NCI-H2029 treated with DMSO at 0.1 percent for 48 hours (cell line): ENCODE measurements at places on chromosomes 3 and 15.

DNA sequence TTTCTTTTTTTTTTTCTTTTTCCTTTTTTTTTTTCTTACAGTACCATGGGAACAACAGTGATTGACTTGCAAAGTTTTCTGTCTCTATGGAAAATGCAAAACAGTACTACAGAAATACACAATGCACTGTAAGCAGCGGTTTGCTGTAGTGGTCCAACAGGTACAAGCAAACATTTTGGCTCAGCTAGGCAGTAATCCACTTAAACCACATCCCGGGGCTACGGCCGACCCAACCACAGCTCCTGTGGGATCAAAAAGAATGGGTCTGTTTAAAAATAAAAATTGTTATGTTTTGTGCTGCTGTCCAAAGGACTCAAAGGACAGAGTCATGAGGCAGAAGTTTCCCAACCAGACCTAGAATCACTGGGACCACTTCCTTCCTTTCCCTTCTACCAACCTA, 667.1 kb upstream of the ADAMTS9 start:
- no peak for DNase-seq

DNA sequence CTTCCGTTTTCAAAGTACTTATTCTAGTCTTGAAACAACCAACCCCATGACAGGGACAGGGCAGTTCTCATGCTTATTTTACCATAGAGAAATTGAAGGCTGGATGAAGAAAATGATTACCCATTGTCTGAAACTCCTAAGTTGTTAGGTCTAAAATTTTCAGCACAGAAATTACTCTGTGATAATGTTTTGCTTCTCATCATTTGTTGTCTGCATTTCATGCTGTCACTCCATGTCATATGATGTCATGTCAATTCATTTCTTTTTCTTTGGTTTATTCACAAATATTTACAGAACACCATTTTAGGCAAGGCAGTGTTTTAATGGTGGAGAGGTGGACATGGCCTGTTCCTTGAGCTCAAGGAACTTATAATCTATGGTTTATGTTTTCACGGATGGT, 98.2 kb upstream of the RASGRP1 start:
- DNase-seq: no peak

DNA sequence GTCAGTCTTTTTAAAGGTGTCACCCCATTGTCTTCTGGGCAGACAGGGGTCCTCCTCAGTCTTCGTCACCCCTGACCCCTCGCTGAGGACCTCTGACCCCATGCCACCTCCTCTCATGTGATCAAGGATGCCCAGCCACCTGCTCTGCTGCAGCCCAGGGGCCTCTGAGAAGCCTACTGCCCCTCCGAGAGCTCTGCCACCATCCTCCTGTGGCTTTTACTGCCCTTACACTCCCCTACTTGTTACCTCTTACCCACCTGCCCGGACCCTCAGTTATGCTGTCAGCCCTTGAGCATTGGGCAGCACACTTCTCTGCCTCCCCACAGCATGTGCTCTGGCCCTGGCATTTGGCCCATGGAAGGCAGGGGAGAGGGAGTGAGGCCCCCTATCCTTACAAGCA, 123.2 kb downstream of the LRRK1 start:
- DNase-seq: no peak

GRCh38 chr3:76733073-76733759, 306.7 kb upstream of the ROBO2 start:
- DNase-seq: no peak

DNA sequence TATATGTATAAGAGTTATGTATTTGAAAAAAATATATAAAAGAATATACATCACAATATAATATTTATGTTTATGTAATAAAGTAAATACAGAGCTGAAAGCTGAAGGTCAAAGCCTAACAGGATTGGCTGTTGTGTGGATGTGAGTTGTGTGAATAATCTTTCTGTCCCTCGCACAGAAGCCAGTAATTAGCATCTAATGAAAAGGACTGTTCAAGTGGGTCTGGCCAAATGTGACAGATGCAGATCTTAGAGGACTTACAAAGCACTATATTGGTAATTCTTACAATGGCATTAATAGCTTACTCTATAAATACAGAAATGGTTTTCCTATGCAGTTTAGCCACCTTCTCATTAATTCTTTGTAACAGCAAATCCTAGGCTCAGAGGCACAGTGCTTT, 2.4 kb downstream of the MKRN3 start:
- no peak for DNase-seq

GRCh38 chr15:60507596-60508424, 28.9 kb upstream of the ICE2 start:
- peak; percentile 35 for DNase-seq

- DNase-seq: no peak
These were observed 653 bp upstream of the WDR6 start for GRCh38 chr3:49006408-49007067.

GRCh38 chr3:134362221-134362620, 12.0 kb downstream of the AMOTL2 start:
- no peak for DNase-seq
